ENCODE measurements at places on chromosomes 16 and 17. TPM values are rescaled to one million over a fixed set of nuclear protein-coding genes. Genes with fewer than 3 reads are reported as not detected.

Gene PRR35
- not detected for total RNA-seq

Gene KRT24
- not detected for total RNA-seq

Gene RNF222
- total RNA-seq, result not detected

Gene CDYL2
- total RNA-seq, result 5.9 TPM

Gene PSMD12
- 28.1 TPM for total RNA-seq

Gene CMTM2
- not detected for total RNA-seq

Gene TOM1L1
- 20.9 TPM for total RNA-seq

Gene HEATR9
- not detected for total RNA-seq

Gene KRTAP1-5
- total RNA-seq, result not detected

Gene SLC13A2
- not detected for total RNA-seq

Gene ANKS4B
- total RNA-seq, result not detected

Gene ST6GALNAC1
- not detected for total RNA-seq

Gene ABCC12
- not detected for total RNA-seq

Gene TMC8
- total RNA-seq, result not detected

Gene PHOSPHO1
- total RNA-seq, result 0.12 TPM

Gene KRTAP1-4
- total RNA-seq, result not detected

Gene CDRT15L2
- total RNA-seq, result not detected

All from aortic smooth muscle cell (primary cell).